CD4-positive, alpha-beta T cell treated with Interleukin-17A for 1 hour (primary cell): ENCODE measurements at places on chromosomes 1 and 21.
A peak's percentile ranks its signal among the peaks of the same experiment; 100 is the strongest.

DNA sequence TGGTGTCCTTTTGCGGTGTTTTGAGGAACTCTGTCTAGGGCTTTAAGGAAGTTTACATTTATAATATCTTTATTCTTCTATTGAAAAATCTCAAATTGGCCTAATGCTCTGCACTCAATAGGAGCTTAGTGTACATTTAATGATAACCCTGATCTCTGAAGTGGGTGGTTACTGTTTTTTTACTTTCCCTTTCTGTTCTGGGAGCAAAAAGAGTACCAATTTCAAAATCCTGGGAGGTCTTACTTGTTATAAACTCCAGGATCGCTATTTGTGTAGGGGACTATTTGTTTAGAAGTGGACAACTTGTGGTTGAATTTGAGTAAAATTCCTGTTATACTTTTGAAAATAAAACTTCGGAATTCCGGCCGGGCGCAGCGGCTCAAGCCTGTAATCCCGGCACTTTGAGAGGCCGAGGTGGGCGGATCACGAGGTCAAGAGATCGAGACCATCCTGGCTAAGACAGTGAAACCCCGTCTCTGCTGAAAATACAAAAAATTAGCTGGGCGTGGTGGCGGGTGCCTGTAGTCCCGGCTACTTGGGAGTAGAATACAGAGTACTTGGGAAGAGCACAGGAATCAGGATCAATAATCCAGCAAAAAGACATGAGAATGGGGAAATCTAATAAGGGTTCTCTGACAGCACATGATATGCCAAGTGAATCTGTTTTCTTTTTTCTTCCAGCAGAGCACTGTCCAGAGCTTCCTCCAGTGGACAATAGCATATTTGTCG is 1.1 kb downstream of the C4BPB start:
- DNase-seq: no peak

GRCh38 chr1:49416758-49417157 is 607.0 kb downstream of the AGBL4 start:
- no peak for DNase-seq

DNA sequence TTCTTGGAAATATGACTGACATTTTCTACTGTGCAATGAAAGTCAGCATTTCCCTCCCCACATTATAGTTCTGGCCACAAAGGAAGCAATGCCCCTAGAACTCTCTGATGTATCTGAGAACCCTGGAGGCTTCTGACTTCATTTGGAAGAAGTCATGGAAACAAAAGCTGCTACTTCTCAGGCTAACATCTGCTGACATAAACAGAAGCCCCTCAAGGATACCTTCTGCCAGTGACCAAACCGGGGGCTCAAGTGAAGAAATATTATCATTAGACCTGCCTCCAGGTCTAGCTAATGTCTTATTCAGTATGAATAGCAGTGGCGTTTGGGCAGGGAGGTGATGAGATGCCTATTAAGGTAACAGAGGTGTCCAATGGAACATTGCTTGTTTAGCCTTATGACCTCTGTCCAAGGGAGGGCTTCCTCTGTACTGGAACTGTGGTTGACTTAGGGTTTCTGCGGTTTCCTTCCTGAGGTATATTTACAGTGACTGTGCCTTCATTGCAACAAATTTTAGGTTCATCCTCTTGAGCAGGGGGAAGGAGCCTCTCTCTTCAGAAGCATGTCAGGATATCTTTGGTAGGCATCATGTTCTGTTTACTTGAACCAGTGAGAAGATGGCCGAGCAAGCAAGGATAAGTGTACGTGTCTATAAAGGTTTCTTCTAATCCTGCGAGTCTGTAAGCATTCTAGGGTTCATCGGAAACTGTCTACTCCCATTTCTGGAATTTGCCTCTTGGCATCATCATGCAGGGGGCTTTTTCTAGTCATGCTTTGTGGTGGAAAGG is 161.7 kb downstream of the PBX1 start:
- no peak for DNase-seq

GRCh38 chr1:160177231-160177630 is 13.1 kb upstream of the CASQ1 start:
- DNase-seq: no peak

- no peak for DNase-seq
Observed at GRCh38 chr1:51290489-51290847, 39.9 kb downstream of the TTC39A start.

GRCh38 chr1:76500116-76500515 is 367.2 kb upstream of the ST6GALNAC5 start:
- no peak for DNase-seq

DNA sequence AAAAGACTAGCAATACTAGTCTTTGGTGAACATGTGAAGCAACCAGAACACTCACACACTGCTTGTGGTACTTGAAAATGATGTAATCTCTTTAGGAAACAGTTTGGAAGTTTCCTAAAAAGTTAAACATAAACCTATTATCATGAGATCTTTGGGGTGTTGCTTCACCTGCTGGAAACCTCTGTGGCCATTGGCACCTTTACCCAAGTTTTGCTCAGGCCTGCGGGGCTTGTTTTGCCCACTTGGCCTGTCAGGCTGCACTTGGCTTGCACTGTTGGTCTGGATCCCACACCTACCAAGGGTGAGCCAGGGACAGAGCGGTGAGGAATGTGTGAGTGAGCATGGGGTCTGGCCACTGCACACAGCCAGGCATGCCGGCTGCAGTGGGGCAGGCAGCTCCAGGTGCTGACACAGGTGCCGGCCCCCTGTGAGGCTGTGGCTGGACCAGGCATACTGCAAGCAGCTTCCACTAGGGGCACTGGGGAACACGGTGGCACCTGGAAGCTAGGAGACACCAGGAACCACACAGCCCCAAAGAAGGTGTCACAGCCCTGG is 14.4 kb upstream of the FNBP1L start:
- DNase-seq: no peak

- no peak for DNase-seq
Observed at GRCh38 chr1:4133297-4133938, 233.3 kb upstream of the C1orf174 start.

- no peak for DNase-seq
Observed at GRCh38 chr1:94595658-94596057, 54.1 kb upstream of the F3 start.

DNA sequence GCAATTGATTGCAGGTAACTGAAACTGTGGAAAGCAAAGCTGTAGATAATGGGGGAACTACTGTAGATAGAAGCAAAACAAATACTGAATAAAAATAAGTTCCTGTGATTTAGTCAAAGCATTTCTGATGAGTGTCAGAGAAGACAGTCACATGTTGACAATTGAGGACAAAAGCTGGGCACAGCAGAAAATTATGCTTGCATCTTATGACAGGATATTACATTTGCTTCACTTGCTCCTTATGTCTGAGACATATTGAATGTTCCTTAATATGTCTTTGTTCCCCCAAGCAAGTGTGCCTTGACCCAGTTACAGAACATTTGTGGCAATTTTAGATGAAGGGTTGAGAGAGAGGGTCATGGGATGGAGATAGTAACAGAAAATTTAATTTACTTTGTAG is 526.0 kb upstream of the B3GALT2 start:
- no peak for DNase-seq

GRCh38 chr1:94648225-94649007 is 106.9 kb upstream of the F3 start:
- DNase-seq: no peak

- no peak for DNase-seq
Observed at GRCh38 chr1:27402349-27402754, 9.9 kb downstream of the GPR3 start.

GRCh38 chr1:234593109-234593508 is 16.9 kb downstream of the IRF2BP2 start:
- DNase-seq: no peak

DNA sequence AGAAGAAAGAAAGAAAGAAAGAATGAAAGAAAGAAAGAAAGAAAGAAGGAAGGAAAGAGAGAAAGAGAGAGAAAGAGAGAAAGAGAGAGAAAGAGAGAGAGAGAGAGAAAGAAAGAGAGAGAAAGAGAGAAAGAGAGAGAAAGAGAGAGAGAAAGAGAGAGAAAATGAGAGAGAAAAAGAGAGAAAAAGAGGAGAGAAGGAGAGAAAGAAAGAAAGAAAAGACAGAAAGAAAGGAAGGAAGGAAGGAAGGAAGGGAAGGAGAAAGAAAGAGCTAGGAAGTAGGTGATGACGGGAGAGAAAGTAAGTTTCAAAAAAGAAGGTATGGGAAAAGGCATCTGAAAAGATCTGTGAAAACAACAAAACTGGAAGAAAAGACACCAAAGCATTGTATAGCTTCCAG is 72.0 kb downstream of the GRIK1 start:
- DNase-seq: no peak

GRCh38 chr1:239112101-239112935 is 274.1 kb upstream of the CHRM3 start:
- DNase-seq: no peak

DNA sequence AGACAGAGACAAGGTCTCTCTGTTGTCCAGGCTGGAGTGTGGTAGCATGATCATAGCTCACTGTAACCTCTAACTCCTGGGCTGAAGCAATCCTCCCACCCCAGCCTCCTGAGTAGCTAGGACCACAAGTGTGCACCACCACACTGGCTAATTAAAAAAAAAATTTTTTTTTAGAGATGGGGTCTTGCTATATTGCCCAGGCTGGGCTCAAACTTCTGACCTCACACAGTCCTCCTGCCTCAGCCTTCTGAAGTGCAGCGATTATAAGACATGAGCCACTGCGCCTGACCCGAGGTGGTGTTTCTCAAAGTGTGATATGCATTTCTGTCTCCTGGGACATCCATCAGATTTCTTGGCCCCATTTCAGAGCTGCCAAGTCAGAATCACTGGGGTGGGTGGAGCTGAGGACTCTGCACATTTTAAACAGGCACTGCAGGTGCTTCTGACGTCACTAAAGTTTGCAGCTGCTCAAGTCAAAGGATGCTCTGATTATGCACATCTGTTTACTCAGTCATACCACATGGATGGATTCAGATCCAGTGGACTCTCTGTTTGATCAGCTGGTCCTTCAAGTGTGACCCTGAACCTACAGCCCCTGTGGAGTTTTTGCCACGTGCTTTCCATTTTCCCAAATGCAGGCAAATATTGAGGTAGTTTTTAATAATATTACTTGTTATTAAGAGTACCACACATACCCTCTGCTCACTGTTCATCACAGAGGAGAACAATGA is 21.4 kb downstream of the TGFB2 start:
- no peak for DNase-seq

- no peak for DNase-seq
Observed at GRCh38 chr1:115912116-115912515, 64.2 kb upstream of the SLC22A15 start.

GRCh38 chr1:235906436-235906835 is 39.7 kb upstream of the LYST start:
- no peak for DNase-seq

DNA sequence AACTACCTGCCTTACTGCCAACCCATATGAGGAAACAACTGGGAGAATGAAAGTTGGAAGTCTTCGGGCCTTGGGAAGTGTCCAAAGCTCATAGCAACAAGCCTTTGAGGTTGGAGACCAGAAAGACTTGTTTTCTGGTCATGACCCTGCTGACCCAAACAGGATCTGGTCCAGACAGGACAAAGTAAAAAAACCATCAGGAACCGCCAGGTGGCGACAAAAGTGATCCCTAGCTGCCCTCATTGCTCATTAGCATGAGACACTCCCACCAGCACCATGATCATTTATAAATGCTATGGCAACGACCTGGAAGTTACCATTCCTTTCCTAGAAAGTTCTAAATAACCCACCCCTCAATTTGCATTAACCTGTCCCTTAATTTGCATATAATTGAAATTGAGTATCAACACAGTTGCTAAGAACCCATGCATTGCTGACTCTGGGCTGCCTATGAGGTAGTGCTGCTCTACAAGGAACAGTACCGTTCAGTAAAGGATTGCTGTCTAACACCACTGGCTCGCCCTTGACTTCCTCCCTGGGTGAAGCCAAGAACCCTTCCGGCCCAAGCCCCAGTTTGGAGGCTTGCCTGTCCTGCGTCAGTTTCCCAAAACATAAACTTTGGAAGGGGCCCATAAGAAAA is 89.0 kb downstream of the URB2 start:
- peak; percentile 44 for DNase-seq

DNA sequence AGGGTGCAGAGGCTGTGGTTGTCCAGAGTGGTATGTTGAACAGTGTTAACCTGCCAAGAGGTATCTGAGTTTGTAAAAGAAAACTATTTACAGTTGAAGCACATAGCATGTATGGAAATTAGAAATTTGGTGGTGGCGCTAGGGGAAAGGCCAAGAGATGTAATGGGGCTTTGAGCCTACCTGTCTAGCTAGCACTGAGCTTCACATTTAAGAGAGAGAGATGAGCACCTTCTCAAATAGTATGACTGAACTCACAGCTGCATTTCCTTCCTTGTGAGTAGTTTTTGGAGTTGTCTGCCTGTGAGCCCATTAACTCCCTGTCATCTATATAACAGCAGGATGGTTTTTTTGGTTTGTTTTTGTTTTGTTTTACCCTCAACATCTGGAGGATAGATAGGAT is 4.0 kb downstream of the CLIC4 start:
- DNase-seq: no peak

DNA sequence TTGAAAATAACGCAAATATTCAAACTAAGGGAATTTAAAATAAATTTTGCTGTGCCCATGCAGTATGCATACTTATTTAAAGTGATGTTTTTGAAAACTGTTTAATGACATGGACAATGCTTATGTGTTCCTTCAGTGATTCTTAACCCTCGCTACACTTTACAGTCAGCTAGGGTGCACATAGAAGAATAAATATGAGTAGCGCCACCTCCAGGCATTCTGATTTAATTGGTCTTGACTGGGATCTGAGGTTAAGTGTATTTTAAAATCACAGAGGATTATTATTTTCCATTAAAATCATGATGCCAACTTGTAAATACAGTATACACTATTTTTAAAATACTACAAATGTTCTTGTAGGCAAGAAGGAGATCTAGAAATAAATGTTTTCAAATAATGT is 373.5 kb upstream of the ADGRL4 start:
- no peak for DNase-seq

DNA sequence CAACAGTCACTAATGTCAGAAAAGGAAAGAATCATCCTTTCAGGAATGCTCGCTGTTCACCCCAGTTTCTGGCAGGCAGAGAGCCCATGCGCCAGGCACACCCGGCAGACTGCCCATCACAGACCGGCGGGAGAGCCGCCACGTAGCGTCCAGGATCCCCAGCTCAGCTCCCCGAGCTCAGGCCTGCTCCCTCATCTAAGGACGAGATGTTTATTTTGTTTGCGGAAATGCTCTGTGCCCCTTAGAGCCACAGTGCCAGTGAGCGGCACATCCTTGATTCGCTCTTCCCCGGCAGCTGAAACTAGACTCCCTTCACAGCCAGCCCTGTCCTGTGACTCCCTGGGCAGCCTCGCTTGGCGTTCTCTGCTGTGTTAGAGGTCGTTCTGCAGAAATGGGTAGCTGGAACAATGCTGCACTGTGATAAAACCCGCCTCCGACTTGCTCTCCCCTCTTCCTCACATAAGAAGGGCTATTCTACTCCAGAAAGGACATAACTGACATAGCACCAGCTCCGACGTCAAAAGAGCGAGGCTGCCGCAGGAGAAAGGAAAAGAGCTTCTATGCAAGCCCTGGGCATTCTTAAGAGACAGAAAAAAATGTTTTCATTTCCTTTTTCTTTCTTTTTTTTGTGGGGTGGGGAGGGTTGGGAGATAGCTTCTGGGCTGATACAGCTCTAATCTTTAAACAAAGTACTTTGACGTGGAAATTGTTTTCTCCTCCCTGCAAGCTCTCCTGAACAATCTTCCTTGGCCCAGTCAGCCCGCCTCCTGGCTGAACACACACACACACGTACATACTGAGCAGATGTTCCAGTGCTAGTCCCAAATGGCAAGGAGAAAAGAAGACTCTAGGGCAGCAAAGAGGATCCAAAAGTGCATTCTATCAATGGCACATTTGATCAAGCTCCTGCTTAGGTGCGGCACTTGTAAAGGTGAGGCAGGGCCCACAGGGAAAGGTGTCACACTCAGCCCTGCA is 37.2 kb downstream of the MRAP start:
- DNase-seq: no peak

- peak; percentile 33 for DNase-seq
Observed at GRCh38 chr1:40034869-40035268, 5.7 kb upstream of the CAP1 start.
